ENCODE measurements at places on chromosomes 4 and X.

DNA sequence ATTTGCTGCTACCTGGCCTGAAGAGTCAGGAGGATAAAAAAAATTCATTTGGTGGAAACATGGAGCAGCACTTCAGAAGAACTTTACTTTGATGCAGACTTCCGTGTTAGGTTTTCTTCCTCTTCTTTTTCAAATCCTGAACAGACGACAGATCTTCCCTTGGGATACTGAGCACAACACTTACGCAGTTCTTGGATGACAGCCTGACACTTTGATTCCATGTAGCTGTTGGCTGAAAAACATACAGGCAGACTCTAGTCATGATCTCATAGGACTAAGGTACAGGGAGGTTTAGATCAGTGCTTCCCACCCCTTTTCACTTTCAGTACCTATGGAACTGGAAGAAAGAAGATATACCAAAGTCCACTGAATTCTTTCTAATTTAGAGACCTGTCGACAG lies 9.2 kb downstream of the CMC4 start:
- DNase-seq: no peak

GRCh38 chr4:53763813-53764597 lies 172.7 kb upstream of the LNX1 start:
- DNase-seq: no peak

GRCh38 chr4:155523358-155523757 lies 143.3 kb upstream of the GUCY1A1 start:
- DNase-seq: no peak

DNA sequence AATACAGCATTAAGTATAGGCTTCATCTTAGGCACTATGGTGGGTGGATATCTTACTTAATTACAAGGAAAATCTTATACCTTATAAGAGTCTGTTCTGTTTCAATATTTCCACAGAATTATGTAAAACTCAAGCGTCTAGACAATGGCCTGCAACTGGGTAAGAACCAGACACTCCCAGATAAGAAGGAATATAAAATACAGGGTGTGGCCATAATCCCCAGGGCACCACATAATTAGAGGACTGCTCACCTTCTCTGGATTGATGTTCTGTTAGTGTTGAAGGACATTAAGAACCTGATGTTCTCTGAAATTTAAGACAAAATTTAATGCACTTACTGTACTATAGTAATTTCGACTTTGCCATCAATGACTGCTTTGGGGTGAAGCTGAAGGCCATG lies 198.2 kb upstream of the ARSJ start:
- no peak for DNase-seq

GRCh38 chr4:153234885-153235284 lies 30.6 kb downstream of the TRIM2 start:
- no peak for DNase-seq

DNA sequence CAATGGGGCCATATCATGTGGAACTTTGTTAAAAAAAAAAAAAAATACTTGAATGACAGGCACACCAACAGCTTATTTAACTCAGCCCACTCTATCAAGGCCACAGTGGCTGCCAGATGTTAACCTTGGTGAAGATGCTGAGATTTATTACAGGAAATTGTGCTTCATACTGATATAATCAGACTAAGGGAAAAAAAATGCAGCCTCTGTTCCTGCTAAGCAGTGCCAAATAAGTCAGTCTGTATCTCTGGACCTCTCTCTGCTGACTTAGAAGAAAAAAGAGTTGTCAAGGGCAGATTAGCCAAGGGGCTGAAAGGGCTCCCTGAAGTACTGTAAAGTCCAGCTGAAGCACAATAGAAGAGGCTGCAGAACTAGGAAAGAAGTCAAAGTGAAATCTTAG lies 677.7 kb upstream of the HTR2C start:
- DNase-seq: no peak

- peak; percentile 82 for DNase-seq
Observed at GRCh38 chrX:24647257-24648058, at the start of gene PCYT1B. Gene PCYT1B, minus strand, starts transcription at chrX:24647347. Its CDS starts 242 bp downstream, at chrX:24647105.

DNA sequence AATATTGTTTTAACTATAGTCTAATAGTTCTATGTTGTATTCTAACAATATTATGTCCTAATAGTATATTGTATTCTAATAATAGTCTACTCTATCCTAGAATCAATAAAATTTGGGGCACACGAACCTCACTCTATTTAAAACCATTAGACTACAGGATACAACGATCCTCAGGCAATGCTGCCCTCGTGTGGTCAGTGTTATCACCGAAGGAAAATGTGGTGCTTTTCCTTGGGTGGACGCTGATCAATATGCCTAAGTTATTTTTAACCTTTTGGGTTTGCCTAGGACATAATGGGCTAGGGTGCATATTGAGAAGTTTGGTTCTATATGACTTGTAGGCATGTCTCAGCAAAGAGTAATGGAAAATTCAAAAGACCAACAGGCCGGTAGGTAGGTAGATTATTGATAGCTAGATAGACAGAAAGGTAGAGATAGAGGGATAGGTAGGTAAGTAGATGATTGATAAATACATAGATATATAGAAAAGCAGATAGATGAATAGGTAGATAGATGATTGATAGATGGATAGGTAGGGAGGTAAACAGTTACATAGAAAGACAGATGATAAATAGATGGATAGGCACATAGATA lies 75.1 kb downstream of the PRKX start:
- peak; percentile 66 for DNase-seq
